Amniotic stem cell (primary cell): ENCODE measurements at places on chromosomes 2 and 18.
A peak's percentile ranks its signal among the peaks of the same experiment; 100 is the strongest.

DNA sequence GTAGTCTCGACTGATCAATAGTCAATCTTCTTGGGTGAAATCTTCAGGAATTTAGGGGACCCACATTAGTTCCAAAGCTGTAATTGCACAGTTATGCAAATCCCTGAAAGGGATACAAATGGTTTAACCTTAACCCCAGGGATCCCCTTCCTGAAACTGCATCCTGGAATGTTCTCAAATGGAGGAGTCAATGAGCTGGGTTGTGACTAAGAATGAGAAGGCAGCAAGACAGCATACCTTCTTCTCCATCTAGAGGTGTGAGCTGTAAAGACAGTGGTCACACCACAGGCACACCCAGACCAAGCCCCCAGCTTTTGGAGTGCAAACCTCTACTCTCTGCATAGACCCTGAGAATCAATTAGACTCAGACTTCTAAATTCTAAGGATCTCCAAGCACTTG lies 164.7 kb upstream of the MEIS1 start:
- no peak for DNase-seq

DNA sequence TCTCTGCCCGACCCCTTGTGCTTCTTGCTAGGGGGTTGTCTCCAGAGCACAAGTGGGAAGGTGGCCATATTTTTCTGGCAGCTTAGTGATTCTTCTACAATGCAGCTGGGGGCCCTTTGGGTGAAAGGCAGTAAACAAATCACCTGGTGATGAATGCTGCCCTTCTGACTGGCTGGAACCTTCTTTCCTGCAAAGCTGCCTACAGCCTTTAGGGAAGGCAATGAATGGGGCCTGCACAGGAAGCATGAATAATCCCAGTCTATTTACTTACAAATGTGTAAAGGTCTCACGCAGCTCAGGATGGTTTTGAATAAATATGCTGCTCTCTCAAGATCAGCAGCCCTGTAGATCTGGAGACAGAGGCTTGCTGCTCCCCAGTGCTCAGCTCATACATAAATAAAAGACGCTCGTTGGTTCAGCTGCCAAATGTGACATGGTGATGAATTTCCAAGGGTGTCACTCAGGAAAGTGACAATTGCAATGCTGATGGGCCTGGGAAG lies 289.2 kb downstream of the TDRD15 start:
- no peak for DNase-seq

DNA sequence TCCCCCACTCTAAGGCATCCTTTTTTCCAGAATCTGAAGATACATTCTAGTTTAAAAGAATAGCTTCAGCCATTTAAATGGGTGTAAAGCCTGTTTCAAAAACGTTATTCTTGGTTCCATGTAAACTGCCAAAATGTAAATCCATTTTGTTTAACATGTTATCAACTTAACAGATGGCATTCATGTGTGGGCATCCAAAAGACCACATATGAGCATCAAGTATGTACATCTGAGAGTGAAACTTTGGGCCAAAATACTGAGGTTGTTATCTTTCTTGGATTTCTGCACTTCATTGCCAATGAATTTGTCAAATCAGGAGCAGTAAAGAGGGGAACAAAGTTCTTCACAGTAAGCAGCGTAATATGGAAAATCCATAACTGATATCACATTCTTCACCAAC lies 395.4 kb downstream of the ZNF804A start:
- no peak for DNase-seq

- no peak for DNase-seq
Measured at GRCh38 chr18:74337912-74338309, 22.3 kb downstream of the C18orf63 start.

GRCh38 chr2:100603948-100604633 lies 41.3 kb downstream of the PDCL3 start:
- DNase-seq, result peak; percentile 16

DNA sequence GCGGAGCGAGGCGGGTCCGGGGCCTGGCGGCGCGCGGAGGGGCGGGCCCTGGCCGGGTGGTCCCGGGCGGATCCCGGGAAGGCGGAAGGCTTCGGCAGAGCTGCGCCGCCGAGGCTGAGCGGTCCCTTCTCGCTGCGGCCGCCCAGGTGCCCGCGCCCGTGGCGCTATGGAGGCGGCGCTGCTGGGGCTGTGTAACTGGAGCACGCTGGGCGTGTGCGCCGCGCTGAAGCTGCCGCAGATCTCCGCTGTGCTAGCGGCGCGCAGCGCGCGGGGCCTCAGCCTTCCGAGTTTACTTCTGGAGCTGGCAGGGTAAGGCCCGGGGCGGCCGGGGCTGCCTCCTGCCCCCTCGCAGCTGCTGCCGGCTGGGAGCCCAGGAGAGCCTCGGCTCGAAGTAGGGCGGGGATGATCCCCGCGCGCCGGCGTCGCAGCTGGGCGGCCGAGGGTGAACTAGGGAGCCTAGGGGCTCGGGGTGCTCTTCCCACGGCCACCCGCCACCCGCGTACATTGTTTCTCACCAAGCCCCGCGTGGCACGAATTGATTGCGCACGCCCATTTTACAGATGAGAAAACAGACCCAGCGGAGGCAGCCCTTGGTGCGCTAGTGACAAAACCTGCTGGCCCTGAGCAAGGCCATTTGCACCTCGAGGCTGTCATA lies at the start of gene SLC66A3:
Gene SLC66A3, plus strand, starts transcription at position 87 of the 655 bp plus-strand sequence. Its CDS starts 80 bp downstream, at position 167.
- DNase-seq, result no peak

DNA sequence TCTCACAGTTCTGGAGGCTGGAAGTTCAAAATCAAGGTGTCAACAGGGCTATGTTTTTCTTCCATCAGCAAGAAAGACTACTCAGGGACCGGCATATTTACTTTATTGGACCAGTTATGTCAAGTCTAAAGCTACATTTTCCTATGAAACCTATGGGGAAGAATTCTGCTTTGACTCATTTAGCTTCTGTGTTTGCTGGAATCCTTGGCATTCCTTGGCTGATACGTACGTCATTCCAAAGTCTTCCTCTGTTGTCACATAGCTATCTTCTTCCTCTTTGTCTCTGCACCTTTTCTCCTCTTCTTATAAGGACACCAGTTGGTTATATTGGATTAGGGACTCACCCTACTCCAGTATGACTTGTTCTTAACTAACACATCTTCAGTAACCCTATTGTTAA lies 137.4 kb upstream of the FBXO11 start:
- no peak for DNase-seq

DNA sequence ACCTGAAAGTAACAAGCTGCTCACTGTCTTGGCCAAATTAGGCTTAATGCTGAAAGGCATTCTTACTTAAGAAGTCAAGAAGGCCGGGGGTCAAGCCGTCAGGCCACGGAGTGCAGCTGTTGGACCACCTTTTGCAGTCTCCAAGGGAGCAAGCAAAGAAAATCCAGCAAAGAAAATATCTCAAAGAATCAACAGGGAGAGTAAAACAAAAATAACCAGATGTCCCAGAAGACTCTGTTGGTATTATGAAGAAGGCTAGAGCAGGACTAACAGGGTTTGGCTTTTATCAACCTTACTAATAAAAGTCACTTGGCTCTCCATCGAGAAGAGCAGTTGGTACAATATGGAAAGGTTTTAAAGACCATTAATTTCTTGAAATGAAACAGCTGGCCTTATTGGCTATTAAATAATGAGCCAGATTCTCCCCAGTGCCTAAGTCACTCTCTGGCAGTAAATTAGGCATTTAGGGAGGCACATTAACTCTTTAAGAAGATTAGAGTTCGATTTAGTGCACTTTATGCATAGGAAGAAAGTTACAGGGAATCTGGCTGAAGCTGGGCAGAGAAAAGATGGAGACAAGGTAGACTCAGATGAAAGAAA lies 110.8 kb upstream of the NRP2 start:
- DNase-seq, result no peak

GRCh38 chr2:25867396-25868003 lies 10.8 kb downstream of the ASXL2 start:
- DNase-seq, result no peak

DNA sequence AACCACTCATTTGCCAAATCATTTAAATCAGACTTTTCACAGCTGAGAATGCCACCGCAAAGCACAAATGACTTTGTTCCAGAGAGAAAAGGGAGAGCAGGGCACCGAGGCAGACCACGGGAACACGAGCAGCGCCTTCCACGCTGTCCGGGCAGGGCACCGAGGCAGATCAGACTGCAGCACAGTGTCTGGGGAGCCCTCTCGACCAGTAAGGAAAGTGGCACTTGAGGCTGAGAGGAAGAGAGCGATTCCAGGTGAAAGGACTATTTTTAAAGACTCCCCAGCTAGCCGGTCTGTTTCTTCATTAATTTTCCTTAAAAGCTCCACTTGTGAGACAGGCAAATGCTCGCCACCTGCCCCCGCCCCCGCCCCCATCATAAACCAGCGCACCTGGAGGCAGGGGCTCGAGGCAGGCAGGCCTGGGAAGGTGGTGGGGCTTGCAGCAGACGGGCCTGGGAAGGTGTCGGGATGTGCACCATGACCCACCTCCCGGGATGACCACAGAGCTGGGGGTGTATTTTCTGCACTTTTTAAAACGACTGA lies 80.9 kb upstream of the CTDP1 start:
- DNase-seq, result no peak

- no peak for DNase-seq
Measured at GRCh38 chr18:70334728-70335329, 46.0 kb downstream of the SOCS6 start.

- DNase-seq, result no peak
Measured at GRCh38 chr2:112790305-112790704, 6.0 kb upstream of the IL1A start.

DNA sequence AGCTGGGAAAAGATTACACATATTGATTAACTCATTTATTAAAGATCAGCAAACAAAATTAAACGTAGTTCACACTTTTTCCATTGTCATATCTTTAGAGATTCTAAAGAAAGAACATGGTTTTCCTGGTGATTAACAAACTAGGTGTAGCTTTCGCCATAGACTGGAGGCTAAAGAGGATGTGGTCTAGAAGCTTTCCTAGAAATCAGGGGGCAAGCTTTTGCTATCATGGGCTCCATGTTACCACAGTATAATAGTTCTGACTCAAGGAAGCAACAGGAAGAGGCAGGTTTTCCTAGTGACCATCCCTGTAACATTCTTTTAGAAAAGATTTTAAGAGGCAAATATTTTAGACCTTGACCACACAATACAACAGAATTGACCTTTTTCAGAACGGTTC lies 232.7 kb downstream of the METTL4 start:
- DNase-seq, result no peak

DNA sequence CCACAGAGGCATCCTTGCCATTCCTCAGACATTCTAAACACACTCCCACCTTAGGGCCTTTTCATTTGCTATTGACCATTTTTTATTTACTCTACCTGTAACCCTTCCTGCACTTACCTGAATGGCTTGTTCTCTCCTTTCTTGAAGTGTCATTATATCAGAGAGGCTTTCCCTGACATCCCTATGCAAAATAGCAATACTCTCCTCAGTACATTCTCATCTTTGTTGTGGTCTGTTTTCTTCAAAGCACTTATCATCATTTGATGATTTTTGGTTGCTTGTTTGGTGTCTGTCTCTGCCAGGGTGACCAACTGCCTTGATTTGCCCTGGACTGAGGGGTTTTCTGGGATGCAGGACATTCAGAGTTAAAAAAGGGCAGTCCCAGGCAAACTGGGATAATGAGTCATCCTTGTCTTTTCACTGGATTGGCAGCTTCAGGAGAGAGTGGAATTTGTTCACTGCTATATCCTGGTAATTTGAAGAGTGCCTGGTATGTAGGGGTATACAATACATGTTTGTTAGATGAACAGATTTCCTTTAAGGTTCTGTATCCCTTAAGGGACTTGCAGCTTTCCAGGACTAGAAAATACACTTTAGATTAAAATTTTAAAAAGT lies 102.4 kb downstream of the BABAM2 start:
- peak; percentile 17 for DNase-seq

- no peak for DNase-seq
Measured at GRCh38 chr2:3631161-3631850, 26.7 kb upstream of the ALLC start.

DNA sequence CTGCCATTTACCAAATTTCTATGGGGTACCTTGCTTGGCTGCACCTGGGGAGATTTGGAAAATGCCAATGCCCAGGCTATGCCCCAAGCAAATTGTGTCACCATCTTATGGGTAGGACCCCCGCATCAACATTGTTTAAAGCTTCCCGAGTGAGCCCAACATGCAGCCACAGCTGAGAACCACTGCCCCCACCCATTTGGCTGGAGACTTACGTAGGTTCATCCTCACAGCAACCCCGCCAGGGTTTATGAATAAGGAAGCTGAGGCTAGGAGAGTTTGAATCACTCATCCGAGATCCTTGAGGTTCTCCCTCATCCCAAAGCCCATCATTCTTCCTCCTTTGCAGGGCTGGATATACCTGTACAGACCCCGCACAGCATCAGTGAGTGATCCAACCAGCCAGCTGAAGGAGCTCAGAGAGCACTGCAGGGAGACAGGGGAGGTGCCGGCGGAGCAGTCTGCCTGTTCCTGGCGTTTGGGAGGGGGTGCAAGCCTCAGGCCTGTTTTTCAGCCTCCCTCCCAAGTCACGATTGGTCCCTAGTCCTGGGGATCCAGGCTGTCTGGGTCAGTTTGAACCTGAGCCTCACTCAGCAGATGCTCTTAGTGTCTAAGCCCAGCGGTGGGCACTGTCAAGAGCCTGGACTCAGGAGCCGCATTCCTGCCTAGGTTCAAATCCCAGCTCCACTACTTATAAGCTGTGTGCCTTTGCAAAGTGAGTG lies 164.9 kb downstream of the SMAD7 start:
- no peak for DNase-seq

GRCh38 chr2:74507926-74508520 lies 528 bp upstream of the PCGF1 start:
- peak; percentile 12 for DNase-seq

DNA sequence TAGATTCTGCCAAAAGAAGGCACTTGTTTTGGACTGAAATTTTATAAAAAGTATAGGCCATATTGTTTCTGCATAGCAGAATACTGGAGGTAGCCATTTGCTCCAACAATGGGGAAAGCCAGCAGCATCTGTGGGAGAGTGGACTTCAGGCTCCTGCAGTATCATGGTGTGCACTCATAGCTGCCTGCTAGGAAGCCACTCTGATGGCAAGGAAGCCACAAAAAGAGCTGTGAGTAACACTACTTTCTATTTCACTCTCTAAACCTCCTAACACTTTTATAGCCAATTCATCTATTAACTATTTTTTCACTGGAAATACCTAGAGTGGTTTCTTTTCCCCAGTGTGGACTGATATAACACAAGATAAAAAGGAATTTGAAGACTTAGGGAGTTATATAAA lies 144.4 kb upstream of the KCNJ3 start:
- DNase-seq, result no peak

DNA sequence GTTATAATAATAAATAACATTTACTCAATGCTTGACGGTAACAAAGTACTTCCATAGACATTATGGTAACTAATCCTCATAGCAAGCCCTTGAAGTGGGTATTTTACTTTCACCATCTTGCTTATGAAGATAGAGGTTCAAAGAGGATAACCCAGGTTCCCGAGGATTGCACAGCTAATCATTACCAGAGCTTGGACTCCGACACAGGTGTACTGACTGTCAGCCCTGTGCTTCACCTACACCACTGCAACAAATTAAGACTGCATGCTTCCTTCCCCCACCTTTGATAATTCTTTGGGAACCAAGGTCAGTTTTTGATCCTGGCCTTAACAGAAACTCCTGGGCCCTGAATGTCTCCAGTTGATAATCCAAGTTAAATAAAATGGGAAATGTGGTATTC lies 48.9 kb downstream of the FAM98A start:
- DNase-seq, result no peak

- DNase-seq, result no peak
Measured at GRCh38 chr2:74849228-74849892, 15.4 kb downstream of the HK2 start.

- DNase-seq, result no peak
Measured at GRCh38 chr2:222862909-222863544, 2.2 kb downstream of the ACSL3 start.

GRCh38 chr2:151150331-151151320 lies 111.0 kb downstream of the RBM43 start:
- DNase-seq, result no peak

- DNase-seq, result peak; percentile 6
Measured at GRCh38 chr2:19435815-19436214, 77.4 kb upstream of the OSR1 start.
